ENCODE measurements at places on chromosomes 1 and 21.
A peak's percentile ranks its signal among the peaks of the same experiment; 100 is the strongest.

DNA sequence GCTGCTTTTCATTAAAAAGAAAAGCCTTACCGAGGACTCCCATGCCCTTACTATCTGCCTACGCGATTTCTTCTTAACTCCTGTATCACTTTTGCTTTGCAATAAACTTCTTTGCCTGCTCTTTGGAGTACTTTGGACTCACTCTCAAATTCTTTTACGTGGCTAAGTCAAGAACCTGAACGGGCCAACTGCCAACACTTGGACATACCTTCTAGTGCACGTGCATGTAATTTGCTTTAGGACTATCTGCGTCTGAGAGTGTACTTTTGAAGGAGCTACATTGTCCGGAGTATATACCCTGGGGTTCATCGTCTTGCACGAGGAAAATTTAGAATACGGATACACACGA is 3.6 kb upstream of the OTUD3 start:
- no peak for DNase-seq

GRCh38 chr1:198846556-198846955 is 207.7 kb downstream of the PTPRC start:
- no peak for DNase-seq

GRCh38 chr1:13628218-13628617 is 44.6 kb downstream of the PDPN start:
- no peak for DNase-seq

DNA sequence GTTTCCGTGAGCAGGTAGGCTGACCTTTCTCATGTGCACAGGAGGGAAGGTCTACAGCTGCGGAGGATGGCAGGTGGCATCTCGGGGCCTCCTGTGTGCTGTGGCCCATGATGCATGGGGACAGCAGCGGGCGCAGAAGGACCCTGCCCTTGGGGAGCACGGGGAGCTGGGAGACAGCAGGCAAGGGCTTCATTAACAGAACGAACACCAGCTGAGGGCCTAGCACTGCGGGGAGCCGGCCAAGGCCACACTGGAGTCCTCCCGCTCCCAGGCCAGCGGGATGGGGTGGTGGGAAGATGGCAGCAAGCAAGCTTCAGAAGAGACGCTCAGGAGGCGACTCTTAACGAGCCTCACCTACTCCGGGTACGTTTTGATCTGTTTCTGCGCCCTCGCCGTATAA is 66.6 kb downstream of the SCCPDH start:
- no peak for DNase-seq

- DNase-seq: no peak
These were observed 6.5 kb upstream of the THEMIS2 start for GRCh38 chr1:27865821-27866220.

- no peak for DNase-seq
These were observed 49.3 kb downstream of the ADAMTS1 start for GRCh38 chr21:26795866-26796329.

- no peak for DNase-seq
These were observed 79.1 kb downstream of the MRPS6 start for GRCh38 chr21:34152500-34152899.

- no peak for DNase-seq
These were observed 2.7 kb downstream of the KIAA0319L start for GRCh38 chr1:35554266-35555211.

DNA sequence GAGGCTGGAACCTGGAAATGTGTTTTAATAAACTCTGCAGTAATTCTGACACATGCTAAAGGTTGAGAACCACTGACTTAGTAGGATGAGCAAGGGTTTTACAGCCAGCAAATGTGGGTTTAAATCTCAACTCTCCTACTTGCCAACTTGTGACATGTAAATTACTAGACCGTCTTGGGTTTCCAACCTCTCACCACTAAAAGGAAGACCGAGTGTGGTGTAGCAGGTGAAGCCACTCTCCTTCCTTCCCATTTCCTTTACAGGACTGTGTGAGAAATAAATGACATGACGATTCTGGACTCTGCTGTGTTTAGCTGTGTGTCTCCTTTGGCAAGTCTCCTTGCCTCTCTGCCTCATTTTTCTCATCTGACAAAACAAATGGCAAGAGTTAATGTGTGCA is 49.5 kb upstream of the DNAJC6 start:
- DNase-seq: no peak

- DNase-seq: no peak
These were observed 750.9 kb upstream of the B3GALT2 start for GRCh38 chr1:193937308-193937707.

GRCh38 chr1:118982821-118983557 is 5.2 kb downstream of the TBX15 start:
- no peak for DNase-seq

DNA sequence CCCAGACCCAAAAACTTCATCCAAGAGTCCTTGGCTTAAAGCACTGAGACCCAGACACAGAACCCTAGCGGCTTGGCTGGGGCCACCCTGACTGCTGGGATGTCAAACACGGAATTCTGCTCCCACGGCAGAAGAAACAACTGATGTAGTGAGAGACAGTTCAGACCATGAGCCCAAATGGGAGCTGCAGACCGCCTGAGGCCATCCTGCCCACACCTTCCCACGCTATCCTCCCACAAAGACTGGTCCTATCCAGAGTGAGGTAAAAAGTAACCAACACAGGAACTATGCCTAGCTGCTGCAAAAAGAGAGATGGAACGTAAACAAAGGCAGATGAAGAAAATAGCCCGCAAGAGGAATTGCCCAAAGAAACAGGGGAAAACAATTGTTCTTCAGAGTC is 203.3 kb downstream of the PTPRU start:
- DNase-seq: no peak

DNA sequence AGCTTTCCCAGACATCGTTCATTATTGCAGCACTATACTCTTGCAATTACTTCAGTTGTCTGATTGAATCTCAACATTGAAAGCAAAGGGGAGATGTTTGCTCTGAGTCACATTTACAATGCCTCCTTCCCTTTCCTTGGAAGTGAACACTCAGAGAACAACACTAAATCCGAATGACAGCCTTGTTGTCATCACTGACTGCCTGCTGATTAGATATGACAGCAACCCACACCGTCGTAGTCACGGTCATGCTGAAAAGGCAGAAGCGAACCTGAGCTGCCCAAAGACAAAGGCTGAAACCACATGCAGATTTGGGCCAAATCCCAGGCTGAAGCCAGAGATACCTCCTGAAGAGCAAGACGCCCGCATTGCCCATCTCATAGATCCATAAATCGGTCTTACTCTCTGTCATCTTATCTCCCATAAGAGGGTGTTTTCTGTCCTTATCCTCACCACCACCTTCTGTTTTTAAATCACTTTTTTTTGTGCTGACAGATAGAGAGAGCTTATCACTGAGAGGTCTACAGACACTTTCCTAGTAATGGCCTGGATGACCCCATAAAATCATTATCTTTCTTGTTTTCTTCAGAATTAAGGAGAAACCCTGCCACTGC is 47.5 kb downstream of the TMCO4 start:
- DNase-seq: no peak

DNA sequence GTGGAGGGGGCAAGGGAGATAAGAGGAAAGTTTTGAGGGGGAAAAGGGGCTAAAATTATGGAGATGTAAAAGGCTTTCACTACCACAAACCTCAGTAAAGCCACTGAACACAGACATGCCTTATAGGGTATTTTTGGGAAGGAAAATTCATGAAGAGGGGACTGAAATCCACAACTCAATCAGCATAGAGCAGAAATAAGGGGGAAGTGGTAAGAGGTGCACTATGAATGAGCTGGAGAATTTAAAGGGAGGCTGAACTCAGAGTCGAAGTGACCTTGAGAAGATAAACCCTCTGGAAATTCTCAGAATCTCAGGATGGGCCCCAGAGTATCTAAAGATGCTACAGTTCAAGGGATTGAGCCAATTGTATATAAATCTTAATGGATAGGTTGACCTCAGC is 15.3 kb downstream of the RHEX start:
- DNase-seq: no peak

DNA sequence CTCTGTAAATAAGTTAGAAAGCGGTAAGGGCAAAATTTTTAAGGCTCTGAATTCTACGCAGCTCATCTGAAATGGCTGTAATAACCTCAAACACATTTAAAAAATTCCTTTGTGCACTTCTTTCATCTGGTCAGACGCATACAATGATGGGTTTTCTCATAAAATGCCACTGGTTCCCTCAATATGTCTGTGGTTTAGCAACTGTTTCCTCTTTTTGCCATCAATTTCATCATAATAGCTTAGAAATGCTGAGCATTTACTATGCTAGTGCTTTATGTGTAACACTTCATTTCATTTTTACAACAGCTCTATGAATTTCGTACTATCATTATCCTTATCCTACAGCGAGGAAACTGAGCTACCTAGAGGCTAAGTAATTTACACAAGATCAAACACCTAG is 35.3 kb upstream of the DMRTA2 start:
- no peak for DNase-seq

DNA sequence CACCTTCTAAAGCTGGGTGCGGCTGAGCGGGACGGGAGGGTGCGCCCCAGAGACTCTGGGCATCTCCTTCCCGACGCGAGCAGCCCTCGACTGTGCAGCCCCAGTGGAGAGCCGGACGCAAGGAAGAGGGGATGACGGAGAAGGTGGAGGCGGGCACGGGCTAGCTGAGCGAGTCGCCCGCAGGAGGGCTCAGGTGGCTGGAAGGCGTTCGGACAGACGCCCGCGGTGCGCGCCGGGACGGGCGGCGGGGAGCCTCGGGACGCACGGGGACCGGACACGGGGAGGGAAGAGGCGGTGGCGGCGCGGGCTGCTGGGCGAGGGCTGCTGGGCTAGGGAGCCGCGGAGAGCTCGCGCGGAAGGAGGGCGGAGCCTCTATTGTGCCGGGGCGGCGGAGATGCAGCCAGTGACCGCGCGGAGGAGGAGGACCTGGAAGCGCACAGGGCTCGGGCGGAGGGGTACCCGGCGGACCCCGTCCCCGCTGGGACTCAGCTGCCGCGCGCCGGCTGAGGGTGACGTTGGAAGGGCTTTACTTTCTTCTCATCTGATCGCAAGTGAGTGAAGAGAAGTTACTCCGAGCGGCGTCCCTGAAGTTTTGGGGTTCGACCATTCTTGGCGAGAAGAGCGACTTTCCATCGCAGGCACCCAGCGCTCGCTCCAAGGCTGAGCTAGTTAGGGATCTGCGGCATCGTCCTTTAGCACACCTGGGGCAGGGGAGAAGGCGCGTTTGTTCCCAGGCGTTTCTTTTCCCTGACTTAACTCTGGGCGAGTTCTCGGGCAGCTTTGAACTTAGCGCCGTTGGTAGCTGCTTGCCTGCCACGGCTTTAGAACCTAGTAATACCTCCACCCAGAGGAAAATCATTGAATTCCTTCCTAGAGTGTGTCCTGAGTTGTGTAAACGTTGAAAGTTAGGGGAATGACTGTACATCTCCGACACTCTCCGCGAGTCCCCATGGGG is at the start of gene OLFML2B:
Gene OLFML2B (minus strand): TSS at position 323 of the 955 bp plus-strand sequence. CDS start 439 bp downstream, outside the sequence.
- DNase-seq: peak; percentile 23

DNA sequence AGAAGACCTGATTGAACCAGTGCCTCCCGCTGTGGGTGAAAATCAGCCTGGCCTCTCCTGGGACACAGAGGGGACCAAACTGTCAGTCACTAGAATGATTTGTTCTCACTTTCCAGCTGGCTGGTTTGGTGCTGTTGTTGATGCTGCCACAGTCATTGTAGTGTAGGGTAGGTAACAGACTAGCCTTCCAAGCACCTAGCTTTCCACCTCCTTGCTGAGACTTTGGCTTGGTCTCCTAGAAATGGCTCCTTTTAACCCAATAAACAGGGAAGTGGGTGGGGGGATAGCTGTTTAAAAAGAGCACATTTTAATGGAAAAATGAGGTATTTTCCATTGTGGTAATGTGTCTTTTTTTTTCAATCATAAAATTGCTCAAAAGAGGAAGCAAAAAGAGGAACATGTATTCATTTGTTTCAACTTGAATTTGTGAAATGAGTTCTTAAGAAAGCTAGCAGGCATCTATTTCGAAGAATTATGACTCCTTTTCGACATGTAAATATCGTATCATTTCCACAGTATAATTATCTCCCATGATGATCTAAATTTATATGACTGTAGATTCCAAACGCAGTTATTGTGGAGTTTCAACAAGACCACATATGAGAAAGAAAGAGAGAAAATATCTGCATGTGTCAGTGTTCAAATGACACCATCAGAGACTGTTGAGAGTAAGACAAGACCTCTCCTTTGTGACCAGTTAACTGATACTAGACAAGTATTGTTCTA is 190.1 kb downstream of the HLX start:
- DNase-seq: no peak

DNA sequence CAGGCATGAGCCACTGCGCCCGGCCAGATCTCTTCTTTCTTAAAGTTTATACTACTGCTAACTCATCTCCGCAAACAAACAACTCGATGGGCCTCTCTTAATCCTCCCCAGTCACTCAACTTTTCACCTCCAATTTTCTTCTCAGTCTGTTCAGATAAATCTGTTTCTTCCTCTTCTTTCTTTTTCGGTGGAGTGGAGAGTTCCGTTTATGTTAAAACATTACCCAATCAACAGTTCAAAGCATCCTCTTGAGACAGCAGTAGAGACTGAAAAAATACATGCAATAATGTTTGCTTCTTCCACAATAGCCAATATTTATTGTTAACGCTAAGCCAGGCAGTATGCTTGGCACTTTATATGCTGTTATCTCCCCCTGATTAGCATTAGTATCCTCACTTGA is 1.4 kb upstream of the ANKRD13C start:
- no peak for DNase-seq

DNA sequence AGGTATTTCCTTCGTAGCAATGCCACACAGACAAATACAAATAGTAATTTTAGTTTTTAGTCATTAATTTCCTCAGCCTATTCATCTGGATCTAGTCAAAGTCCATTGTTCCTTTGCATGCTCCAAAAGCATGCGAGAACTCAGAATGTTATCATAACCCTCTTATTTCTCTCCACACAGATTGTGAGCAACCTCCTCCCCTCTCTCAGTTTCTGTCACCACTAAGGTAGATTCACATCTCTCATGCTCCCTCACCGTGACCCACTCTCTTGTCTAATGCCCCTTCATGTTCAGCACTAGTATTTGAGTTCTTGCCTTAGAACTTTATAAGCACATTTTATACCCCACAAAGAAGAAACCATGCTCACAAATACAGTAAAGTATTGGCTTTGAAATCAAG is 582.4 kb downstream of the PLA2G4A start:
- no peak for DNase-seq

DNA sequence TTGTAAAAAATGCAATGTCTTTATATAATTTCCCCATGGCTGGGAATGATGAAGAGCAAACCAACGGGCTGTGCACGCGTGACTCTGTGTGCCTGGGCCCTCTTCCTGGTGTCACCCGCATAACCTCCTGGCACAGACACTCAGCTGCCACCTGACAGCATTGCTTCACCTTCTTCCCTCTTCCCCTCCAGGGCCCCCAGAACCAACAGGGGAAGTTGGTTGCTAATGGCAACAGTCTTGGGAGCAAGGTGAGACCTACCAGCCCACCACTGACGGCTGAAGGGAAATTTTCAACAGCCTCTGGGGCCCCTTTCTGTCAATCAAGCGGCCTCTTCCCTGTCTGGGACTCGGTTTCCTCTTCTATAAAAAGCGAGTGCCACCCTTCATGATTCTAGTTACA is 33.2 kb downstream of the SSBP3 start:
- DNase-seq: no peak

- no peak for DNase-seq
These were observed 7.4 kb downstream of the DOP1B start for GRCh38 chr21:36163750-36164741.
